ENCODE measurements at places on chromosomes 5 and 9.

GRCh38 chr5:127892467-127893207 lies 189.4 kb downstream of the CCDC192 start:
- no peak for DNase-seq

GRCh38 chr9:36337002-36337401 lies 63.1 kb downstream of the RNF38 start:
- DNase-seq, result no peak

- DNase-seq, result peak; percentile 83
These were observed 164.9 kb downstream of the PBX3 start for GRCh38 chr9:125911861-125912644.

- DNase-seq, result no peak
These were observed 608.6 kb downstream of the SLCO4C1 start for GRCh38 chr5:101687349-101687985.

- no peak for DNase-seq
These were observed 774.2 kb upstream of the COX7C start for GRCh38 chr5:85843535-85843934.

DNA sequence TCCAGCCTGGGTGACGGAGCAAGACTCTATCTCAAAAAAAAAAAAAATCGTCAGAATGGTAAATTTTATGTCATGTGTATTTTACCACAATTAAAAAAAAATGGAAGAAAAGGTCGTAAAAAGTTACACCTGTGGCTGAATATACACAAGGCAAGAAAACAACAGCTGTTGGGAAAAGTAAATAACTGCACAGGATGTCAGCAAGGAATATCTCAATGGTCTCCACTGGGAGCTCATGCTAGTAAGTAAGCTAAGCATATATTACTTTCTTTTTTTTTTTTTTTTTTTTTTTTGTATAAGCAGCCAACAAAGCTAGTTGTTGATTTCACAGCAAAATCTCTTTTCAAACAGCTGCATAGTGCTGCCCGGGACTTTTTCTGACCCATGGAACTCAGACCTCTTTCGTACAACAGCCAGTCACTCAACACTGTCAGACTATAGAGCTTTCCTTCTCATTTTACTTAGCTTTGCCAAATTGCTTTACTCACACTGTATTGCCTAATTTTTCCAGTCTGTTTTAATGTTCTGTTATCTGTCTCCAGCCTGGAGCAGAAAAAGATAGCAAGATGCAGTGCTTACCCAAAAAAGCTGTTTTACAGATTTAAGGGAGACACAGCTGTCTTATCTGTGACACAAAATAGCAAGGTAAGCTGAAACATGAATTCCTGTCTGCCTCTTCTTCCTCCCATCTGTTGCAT lies 175.9 kb downstream of the ENC1 start:
- no peak for DNase-seq

- no peak for DNase-seq
These were observed 164.3 kb downstream of the DOCK2 start for GRCh38 chr5:169801324-169801777.

DNA sequence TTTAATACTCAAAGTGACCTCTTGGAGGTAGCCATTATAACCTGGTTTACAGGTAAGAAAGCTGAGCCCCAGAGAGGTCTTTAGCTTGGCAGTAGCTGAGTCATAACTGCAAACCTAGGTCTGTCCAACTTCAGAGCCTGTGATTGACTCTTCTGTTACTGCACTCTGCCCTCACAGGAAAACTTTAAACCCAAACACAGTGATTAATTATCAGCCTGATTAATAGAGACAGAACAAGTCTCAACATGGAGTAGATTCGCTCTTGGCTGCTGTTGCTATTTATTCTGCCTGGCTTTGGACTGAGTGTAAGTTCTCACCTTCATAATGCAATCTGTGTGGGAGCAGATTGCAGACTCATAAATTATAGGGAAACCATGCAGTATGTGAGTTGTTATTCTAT lies 27.4 kb upstream of the TXN start:
- DNase-seq, result no peak

DNA sequence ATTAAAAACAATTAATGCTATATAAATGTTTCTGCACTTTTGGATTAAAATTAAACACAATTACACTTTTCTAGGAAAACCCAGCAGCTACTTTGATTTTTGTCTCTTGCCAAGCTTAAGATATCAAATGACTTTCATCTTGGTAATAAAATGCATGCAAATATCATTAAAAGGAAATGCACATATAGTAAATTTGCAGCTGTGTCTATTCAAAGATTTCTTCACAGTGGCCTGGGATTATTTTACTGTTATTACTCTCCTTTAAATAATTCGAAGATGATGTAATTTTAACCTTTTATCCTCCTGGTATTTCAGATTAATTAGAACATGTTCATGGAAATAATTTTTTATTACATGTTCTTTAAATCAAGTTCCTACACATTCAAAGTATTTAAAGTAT lies 529.5 kb upstream of the RGMB start:
- no peak for DNase-seq

DNA sequence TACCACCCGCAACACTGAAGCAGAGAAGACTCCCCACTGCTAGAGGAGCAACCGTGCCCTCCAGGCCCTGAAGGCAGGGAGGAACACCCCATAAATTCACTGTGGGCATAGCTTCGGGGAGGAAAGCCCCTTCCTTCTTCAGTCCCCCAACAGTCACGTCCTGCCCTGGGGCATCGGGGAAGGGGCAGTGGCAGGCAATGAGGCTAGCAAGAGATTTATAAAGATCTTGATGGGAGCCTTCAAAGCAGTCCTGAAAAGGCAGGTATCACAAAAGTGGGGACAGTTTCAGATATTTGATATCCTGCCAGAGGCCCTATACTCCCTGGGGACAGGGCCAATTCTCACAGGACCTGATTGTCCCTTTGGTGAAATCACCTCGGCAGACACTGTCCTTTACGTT lies 16.9 kb upstream of the TRIM14 start:
- DNase-seq, result no peak

- no peak for DNase-seq
These were observed 18.9 kb downstream of the RALGPS1 start for GRCh38 chr9:126933334-126933980.

DNA sequence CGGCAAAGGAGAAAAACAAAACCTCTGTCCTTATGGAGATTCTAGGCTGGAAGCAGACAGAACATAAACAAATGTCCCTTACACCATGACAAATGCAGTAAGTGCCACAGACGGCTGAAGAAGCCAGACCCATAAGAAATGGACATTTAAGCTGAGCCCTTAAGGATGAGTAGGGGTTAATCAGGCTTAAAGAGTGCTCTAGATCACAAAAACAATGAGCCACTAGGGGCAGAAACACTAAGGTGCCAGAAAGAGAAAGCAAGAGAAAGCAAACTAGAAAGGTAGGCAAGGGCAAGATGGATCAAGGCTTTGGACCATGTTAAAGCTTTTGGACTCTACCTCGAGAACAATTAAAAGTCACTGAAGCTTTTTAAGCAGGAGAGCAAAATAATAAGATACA lies 326.9 kb upstream of the WWC1 start:
- no peak for DNase-seq

GRCh38 chr9:81832571-81833285 lies 95.5 kb upstream of the SPATA31D4 start:
- no peak for DNase-seq

- DNase-seq, result no peak
These were observed 79.5 kb downstream of the COL15A1 start for GRCh38 chr9:99023231-99023630.

GRCh38 chr5:180807654-180808414 lies 5.2 kb upstream of the MGAT1 start:
- DNase-seq, result no peak

DNA sequence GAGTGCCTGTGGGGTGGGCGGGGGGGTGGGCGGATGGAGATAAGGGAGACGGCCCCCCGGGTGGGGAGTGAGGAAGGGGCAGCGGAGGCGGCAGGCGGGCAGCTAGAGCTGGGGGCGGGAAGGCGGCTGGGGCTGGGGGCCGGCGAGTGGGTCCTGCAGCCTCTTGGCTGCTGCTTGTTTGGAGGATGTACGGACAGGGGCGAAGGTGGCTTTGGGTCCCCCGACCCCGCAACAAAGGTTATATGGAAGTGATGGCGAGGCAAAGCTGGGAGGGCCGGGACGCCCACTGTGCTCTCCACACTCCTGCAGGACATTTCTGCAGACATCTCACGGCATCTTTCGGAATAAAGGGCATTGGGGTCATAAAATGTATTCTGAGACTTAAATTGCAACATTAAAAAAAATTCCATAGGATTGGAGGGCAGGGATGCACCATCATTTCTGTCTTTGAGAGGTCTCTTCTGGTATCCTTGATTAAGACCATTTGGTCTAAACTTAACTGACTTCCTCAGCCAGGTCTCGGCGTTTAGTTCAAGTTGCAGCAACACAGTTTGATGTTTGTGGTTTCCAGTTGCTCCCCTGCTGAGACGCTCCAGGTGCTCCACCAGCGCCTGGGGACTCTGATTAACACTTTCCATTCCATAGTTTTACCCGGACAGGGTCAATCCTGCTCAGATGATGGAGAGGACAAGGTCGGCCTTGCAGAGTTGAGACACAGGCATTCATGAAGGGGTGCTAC lies 101.6 kb upstream of the SSBP2 start:
- DNase-seq, result no peak

GRCh38 chr9:125088752-125089151 lies 54.6 kb downstream of the SCAI start:
- no peak for DNase-seq

- DNase-seq, result no peak
These were observed 149.7 kb upstream of the IRX4 start for GRCh38 chr5:2032432-2032831.

GRCh38 chr5:152465140-152465539 lies 60.1 kb upstream of the NMUR2 start:
- DNase-seq, result no peak

GRCh38 chr5:113984928-113985327 lies 376.9 kb upstream of the KCNN2 start:
- no peak for DNase-seq

GRCh38 chr5:115850744-115851416 lies 9.1 kb downstream of the AP3S1 start:
- no peak for DNase-seq

DNA sequence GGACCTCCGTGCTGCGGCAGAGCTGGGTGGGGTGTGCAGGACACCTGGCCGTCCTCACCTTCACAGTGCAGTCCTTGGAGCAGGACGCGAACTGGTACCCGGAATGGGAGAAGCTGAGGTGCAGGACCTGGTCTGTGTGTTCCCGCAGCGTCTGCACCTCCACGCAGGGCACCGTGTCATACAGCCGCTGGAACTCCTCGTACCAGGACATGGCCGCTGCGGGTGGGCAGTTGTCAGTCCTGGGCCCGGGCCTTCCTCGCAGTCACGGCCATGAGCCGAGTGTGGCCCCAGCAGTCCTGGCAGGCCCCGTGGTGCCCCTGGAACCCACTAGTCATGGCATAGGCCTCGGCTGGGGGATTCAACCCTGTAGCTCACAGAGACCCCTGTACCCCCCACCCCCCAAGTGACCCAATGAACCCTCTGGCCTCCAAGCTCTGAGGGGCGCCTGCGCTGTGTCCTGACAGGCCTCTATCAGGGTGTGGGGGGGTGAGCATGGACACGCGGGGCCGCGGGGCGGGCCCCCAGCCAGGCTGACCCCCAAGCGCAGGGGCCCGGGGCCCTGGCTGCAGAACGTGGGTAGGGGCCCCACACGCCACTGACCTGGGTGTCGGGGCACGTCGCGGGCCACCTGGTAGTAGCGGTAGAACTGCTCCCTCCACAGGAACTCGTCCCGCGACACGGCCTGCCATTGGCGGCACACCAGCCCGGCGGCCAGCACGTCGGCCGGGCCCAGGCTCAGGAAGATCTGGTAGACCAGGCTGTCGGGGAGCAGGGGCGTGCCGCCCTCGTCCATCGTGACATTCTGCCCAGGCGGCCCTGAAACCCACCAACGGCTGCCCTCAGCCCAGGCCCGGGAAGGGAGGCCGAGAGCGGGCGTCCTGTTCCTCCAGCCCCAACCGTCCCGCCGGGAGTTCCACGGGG lies 987 bp downstream of the FBXW5 start:
- DNase-seq, result no peak

GRCh38 chr9:74479711-74480110 lies 17.4 kb upstream of the RORB start:
- no peak for DNase-seq

DNA sequence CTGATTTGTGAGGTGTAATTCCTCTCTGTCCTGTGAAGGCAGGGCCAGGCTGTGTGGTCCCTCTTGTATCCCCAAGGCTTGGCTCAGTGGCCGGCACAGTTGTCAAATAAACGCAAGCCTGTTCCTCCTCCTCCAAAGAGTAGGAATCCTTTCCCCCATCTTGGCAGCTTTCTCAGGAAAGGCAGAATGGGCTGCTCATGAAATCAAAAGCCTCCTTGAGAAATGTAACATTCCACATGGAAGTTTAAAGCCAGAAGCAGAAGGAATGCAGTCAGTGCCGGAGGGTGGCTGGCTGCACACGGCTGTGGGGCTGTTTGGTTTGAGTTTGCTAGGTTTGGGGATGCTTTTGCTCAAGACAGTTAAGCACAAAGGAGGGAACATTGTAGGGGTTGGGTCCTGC lies 34.5 kb upstream of the MED10 start:
- DNase-seq, result no peak

GRCh38 chr5:142592365-142592764 lies 93.5 kb downstream of the FGF1 start:
- no peak for DNase-seq

DNA sequence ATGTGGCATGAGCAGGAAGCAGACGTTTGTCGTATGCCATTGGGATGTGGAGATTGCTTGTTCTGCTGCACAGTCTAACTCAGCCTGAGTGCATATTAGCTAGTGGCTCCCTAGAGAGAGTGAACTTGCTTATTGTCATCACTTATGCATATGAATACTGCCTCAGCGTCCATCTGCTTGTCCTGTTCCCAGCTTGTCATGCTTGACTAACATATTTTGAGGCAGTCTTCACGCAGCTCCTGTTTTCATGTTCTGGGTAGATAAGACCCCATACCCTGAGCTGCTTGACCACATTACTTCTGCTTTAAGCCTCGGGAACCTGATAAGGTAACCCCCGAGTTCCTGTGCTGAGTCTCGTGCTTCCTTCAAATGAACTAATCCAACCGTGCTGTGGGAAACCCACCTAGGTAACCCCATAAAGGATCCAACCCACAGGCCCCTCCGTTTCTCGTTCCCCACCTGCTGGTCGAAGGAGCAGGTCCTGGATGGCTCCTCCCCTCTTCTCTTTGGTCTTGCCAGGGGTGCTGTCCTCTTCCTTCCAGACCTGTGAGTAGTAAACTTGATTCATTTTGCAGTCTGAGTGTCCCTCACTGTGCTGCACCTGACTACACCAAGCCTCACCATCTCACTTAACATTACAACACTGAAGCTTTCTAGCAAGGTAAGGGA lies 25.0 kb downstream of the ANKRD33B start:
- no peak for DNase-seq

GRCh38 chr9:137436761-137437600 lies 4.2 kb downstream of the ENTPD8 start:
- DNase-seq, result no peak

GRCh38 chr9:4510546-4511322 lies 20.5 kb downstream of the SLC1A1 start:
- no peak for DNase-seq

- DNase-seq, result no peak
These were observed 2.5 kb downstream of the FEM1C start for GRCh38 chr5:115542086-115542485.

DNA sequence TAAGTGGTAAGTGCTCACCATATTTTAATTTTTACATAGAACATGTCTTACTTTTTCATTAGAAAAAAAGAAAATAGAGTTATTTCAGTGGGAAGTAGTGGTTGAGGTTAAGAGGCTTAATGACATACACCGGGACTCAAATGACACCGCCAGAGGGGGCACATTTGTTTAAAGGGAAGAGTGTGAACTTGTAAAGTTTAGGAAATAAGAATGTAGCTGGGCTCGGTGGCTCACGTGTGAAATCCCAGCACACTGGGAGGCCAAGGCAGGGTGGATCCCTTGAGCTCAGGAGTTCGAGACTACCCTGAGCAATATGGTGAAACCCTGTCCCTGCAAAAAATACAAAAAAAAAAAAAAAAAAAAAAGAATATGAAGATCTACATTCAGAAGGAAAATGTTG lies 43.4 kb upstream of the TNFAIP8 start:
- no peak for DNase-seq
